ENCODE measurements at places on chromosomes 7 and 10.

DNA sequence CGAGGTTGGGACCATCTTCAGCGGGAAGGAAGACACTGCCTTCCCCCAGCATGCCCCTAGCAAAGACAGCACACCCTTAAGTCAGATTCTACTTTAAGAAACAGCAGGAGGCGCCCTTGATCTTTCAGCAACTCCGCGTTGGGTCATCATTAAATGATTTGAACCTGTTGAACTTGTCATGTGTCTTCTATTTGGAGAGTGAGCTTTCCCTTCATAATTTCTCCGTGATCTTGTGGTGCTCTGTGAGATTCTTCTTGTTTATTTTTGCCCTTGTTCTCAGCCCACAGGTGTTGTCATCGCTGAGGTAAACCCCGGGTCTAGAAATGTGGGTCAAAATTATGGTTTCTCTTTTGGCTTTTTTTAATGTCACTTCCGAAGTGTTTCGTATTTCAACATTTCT lies 49.5 kb upstream of the PITRM1 start:
- no peak for DNase-seq

DNA sequence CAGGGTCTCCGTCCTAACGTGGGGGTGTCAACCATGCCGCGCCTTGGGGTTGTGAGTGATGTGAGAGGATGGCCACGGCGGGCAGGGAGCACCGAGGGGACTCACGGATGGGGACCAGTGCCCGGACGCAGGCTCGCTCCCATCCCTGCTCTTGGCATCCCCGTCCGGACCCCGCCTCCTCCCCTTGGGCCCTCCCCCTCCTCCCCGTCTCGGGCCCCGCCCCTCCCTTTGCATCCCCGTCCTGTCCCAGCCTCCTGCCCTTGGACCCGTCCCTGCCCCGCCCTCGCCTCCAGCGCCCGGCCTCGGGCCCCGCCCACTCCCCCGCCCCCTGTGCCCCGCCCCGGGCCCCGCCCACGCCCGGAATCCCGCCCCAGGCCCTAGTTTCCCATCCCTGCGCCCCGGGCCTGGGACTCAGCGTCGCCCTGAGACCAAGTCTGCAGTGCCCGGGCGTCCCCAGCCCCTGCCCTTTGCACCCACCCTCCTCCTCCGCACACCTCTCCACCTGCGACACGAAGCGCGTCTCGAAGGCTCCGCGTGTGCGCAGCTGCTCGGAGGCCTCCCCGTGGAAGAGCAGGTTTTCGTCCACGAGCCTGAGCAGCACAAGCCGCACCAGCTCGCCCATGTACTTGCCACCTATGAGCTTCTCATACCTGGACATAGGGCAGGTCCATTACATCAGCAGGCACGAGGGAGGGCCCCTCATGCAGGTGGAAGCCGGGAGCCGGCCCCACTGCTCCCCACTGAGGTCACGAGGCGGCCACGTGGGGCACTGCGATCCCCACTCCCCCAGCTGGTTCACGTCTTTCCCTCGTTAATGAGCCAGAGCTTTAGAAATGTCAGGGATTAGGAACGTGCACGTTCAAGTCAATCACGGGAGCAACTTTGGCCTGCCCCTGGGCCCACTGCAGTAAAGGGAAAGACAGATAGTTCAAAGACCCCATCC lies 5.1 kb upstream of the MYL7 start:
- peak; percentile 81 for DNase-seq

- DNase-seq: no peak
These were observed 37.5 kb downstream of the PLEKHA8 start for GRCh38 chr7:30065746-30066145.

DNA sequence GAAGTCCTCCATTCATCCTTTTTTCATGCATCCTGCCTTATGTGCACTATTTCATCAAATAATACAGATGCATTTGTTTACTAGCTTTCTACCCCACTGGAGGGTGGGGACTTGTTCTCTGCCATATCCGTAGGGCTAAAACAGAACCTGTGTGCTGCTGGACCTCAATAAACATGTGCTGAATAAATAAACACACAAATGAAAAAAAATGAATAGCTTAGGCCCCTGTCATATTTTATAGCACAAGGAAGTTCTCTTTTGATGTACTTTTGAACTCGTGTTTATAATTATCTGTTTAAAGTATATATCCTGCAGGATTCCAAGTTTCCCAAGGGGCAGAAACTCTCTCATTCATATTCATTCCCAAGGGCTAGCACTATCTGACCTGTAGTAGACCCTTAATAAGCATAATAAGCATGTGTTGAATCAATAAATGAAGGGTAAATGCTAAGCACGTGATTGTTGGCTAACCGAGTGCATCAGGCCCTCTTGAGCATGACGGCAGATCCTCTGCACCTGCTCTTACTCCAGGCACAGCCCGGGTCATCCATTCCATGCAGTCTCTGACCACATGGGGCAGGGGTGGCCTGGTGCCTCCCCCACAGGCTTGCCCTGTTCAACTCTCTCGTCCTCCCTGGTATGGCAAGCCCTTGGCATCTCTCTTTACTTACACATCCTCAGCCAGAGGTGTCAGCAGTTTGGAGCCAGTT lies 474.1 kb upstream of the ZMIZ1 start:
- no peak for DNase-seq

DNA sequence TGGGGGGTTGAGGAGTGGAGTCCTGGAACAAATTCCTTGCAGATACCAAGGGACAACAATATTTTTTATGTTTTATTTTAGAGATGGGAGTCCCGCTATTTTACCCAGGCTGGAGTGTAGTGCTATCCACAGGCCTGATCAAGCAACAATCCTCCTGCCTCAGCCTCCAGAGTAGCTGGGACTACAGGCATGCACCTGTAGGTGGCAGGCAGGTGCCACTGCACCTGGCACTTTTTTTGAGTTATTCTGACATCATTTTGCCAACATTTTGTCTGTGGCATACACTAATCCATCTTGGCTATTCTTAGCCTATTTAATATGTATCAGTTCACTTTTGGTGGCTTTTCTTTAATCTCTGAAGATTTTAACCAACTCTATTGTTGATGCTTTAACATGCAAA lies 317.8 kb upstream of the MTPN start:
- DNase-seq: no peak

DNA sequence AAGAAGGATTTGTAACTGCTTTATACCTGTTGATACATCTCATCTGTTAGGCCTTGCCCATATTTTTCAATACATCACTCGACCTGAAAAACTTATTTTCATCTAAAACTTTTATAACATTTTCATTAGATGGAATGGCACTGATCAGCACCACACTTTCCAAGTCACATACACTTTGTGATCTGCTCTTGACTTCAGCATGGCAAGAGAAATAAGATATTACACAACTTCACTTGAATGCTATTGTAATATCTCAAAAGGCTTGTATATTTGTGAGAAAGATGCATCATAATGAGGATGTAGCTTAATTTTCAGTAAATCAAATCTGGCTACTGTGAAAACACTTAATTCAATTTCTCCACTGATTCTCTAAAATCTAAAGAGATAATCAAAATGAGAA lies 126.2 kb downstream of the MICU1 start:
- no peak for DNase-seq

DNA sequence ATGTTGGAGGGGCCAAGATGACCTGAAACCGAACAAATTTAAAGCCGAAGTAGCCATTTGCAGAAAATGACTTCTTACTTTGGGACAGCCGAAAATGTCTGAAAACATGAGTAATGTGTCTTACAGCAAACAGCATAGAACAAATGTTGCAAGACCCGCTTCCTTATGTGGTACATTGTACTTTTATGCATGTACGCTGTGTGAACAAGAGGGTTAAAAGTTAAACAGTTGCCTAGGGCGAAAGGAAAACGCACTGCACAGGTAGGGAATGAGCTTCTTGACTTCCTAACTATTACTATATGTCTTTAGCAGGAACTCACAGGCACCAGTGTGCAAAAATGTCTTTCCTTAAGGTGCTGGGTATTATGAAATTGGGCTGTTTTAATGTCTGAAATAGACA lies 303.5 kb upstream of the MGMT start:
- DNase-seq: no peak

- no peak for DNase-seq
These were observed 61.2 kb upstream of the NPVF start for GRCh38 chr7:25289518-25289917.

GRCh38 chr7:125547505-125547904 lies 617.9 kb upstream of the POT1 start:
- no peak for DNase-seq

GRCh38 chr10:93873420-93874115 lies 20.2 kb upstream of the SLC35G1 start:
- DNase-seq: no peak

DNA sequence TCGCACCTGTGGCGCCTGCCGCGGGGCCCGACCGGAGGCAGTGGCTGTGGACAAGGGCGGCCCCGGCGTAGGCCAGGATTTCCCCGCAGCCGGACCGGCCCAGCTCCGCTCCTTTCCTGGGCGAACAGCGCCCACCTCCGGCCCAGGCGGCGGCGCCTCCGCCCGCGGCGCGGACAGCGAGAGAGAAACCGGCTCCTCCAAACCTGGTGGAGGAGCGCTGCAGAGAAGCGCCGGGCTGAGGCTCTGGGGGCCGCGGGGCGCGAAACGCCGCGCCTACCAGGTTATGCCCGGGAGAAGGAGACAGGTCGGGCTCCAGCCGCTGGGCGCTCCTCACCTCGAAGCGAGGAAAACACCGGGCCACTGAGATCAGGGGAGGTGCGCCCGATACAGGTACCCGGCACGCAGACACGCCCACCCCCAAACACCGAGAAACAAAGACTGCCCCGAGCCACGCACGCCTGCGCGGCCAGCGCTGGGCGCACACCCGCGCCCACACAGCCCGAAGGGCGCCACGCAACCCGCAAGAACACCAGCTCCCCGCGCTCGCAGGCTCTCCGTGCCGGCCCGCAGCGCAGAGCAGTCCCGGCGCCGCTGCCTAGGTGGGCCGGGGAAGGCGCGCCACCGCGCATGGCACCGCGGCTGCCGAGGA lies 3.3 kb downstream of the GRID1 start:
- DNase-seq: peak; percentile 34

DNA sequence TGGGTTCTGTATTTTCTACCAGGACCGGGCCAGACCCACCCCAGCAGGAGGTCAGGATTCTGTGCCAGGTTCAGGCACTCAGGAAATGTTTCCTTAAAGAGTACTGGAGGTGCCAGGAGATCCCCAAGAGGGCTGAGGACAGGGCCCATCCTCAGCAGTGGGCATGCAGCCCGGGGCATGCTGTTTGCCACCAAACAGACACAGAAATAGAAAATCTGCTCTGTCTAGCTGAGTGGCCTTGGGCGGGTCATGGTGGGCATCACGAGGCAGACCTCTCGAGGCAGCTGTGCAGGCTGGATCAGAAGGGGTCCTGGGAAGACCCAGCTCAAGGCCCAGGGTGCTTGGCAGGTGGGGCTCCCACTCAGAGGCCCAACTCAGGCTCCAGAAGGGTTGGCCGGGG lies 105.0 kb downstream of the FAM53B start:
- DNase-seq: no peak

- no peak for DNase-seq
These were observed 317.1 kb upstream of the NPVF start for GRCh38 chr7:25545124-25546008.

GRCh38 chr7:43763183-43763582 lies 4.7 kb downstream of the BLVRA start:
- no peak for DNase-seq

GRCh38 chr10:90977162-90977854 lies 56.4 kb upstream of the ANKRD1 start:
- DNase-seq: no peak

DNA sequence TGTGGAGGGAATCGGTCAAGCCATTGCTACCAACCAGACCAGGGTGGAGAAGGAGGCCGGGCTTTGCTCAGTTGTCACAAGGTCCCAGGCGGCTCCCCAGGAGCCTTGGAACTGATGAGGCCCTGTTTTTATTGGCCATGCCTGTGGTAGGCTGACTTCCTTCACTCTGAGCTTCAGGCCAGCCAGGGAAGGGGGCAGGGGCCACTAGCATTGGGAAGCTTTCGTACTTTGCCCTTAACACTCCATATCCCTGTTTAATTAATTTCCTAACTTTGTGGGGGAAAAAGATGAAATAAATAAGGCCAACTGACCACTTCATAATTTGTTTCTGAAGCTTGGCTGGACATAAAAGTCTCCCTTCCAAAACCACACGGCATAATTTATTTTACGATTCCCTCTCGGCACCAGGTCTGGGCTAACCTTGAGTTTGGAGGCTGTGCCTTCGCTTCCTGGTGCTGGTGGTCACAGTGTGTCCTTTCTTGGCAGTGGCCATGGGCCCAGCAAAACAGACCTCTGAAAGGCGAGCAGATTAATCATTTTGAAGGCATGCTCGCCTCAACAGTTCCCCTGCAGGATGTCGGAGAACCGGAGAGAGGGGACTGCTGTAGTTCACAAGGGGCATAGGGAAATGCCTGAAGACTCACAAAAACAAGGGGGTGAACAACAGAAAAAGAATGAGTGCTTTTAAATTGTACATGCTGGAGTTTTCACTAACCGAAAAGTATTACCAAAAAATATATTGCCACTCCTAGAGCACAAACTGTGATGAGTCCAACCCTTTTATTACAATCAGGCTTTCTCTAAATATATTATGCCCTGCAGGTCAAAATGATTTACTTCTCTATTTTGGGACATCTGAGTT lies 966.0 kb downstream of the LRMDA start:
- DNase-seq: no peak

- DNase-seq: no peak
These were observed 636.7 kb upstream of the SEMA3D start for GRCh38 chr7:85823396-85824080.

DNA sequence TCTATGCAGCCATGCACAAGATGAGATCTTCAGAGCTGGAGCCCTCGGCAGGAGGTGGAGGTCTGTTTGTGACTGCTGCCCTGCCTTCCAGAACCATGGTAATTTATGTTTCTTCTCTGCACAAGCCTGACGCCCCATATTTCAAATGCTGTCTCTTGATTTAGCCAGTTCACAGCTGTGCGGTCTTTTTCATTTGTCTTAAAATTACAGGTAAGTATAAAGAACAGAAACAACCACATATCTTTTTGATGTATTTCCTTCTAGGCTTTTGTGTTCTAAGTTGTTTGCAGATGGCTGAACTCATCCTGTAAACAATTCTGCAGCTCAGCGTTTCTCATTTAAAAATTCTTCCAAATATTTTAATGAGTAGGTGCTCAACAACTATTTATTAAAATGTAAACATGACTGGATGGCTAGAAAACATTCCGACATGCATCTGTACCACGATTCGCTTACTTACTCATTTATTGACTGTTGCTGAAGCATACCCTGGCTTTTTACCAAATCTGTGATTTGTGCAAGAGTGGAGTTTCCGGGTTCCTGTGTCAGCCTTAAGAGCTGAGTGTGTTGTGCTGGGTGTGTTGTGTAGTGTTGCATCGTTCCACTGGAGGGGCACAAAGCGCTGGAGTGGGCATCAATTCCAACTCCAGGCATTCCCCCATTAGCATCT lies 58.9 kb downstream of the PIP4K2A start:
- DNase-seq: peak; percentile 41

- DNase-seq: no peak
These were observed 119.9 kb downstream of the ADCYAP1R1 start for GRCh38 chr7:31171984-31172383.

GRCh38 chr10:25334445-25334844 lies 159.6 kb downstream of the GPR158 start:
- DNase-seq: no peak

GRCh38 chr7:44353668-44354067 lies 28.3 kb upstream of the CAMK2B start:
- no peak for DNase-seq

Data from stimulated activated CD4-positive, alpha-beta T cell treated with anti-CD3 and anti-CD28 coated beads, Interleukin-15, amount 100 ng/mL, for 24 hours (primary cell).